Heart left ventricle (tissue), 16 donors: ENCODE measurements at places on chromosomes 3 and 15. TPM values are rescaled to one million over a fixed set of nuclear protein-coding genes. Genes with fewer than 3 reads are reported as not detected.

DNA sequence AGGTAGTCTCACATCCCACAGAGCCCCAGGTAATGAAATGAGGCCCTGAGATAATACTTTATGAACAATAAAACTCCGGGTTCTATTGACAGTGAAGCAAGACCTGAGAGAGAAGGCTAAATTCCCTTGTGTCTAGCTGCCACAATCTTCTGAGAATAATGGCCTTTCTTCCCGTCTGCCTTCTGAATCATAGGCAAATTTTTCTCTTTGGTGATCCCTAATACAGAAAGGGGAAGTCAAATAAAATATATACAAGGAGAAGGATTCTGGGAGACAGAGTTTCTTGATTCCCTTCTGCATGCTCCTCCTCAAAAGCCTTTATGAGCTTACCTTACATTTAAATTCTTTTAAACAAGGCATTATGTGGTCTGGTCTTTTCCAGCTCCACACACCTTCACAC, 29.9 kb upstream of the CCR2 start:
- no peak for DNase-seq

- no peak for DNase-seq
Observed at GRCh38 chr3:72997421-72997961, 880 bp downstream of the PPP4R2 start.

GRCh38 chr3:62839748-62840147, 35.5 kb downstream of the CADPS start:
- no peak for DNase-seq

DNA sequence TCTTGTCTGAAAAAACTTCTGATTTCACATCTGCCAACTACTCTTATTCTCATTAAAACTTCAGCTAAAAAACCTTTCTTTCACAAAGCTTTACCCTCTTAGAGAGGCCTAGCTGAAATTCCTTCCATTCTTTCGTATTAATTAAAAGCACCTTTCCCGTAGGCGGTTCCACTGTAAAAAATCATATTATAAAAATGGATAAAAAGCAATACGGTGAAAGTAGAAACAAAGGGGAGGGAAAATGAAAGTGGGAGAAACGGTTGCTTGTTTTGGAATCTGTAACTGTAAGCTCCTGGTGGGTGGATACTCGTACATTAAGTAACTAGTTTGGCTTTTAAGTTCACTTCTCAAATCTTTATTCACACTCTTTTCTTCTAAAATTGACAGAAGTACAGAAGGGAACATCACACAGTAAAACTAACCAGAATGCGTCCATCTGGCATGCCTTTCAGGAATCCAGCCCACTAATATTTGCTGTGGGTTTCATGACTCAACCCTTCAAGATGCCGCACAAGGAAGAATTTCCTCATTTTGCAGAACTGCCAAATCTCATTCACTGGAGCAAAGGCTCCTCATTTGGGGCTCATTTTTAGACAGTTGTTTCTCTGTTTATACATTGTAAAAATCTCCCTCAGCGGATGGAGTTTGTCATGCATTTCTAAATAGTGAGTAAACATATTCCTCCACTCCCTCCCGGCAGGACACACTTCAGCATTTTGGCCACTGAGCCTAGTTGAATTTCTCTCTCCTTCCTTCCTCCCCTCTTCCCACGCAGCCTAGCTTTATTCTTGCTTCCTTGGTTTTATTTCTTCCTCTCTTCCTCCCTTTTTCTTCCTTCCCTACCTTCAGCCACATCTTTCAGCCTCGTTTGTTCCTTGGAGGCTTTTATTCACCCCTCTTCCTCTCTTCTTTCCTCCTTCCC, 419.5 kb upstream of the NAALADL2 start:
- peak; percentile 20 for DNase-seq

GRCh38 chr3:58366699-58367098, 34.0 kb downstream of the PXK start:
- no peak for DNase-seq

DNA sequence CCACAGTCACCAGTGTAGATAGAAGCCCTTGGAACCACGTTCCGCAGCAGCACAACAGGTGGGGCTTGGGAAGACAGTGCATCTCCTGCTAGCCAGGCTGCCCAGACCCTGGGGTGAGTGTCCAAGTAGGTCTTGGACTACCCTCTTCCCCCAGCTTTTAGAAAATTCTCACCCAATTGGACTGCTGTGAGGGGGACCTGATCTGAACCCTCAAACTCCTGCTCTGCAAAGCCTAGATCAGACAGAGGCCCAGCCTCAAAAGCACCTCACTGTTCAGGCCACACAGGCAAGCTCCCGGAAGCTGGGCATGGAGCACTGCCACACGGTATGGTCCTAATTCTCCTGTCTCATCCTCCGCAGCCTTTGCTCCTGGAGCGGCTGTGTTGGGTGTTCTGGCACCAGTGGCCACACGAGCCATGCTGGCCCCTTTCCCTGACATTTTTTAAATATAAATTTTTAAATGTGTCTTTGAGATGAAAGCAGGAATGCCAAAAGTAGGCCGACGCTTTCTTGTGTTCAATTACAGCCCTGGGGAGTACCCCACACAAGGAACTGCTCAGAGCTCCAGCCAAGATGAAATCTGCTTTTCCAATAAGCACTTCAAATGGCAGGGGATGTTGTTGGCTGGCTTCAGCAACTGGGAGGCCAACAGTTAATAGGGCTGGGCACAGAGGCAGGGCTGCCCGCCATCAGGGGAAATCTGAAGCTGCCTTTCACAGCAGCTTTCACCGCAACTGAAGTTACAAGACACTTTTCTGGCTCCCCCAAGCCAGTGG, 40.9 kb downstream of the CPN2 start:
- DNase-seq, result no peak

DNA sequence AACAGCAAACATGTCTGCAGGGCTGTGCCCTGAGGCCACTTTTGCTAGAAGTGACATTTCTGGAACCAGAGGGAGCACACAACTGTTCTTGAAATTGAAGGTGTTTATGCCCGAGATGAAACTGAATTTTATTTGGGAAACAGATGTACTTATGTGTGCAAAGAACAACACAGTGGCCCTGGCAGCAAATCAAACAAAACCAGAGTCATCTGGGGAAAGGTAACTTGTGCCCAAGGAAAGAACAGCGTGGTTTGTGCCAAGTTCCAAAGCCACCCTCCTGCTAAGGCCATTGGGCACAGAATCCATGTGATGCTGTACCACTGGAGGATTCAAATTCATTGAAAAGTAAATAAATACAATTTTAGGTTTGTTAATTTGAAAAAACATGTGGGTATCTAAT, 31.2 kb upstream of the RARRES1 start:
- no peak for DNase-seq

- DNase-seq, result no peak
Observed at GRCh38 chr3:178156301-178156700, 379.9 kb upstream of the KCNMB2 start.

DNA sequence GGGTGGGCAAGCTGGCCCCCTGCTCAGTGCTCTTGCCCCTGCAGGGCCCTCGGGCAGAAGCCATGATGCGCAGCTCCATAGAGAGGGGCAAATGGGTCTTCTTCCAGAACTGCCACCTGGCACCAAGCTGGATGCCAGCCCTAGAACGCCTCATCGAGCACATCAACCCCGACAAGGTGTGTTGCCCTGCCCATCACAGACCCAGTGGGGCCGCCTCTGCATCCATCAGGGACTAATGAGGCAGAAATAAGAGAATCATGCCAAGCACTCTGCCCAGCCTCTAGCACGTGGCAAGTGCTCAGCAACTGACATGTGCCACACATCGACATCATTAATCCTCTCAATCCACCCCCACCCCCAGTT, 49.4 kb downstream of the SEMA3G start:
- no peak for DNase-seq

DNA sequence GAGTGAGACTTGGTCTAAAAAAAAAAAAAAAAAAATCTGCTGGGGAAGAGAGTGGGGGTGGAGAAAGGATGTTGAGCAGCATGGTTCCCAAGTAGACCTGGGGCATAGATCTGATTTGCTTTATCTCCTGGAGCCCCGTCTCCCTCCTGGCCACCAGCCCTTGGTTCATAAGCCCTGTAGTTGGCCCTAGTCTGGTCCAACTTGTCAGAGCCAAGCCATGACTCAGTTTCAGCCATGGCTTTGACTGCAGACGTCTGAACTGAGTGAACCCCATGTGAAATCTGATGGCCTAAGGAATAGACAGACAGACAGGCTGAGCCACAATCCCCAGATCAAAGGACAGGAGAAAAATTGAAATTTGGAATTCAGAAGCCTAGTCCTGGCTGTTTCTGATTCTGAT, 2.0 kb upstream of the CILP start:
- DNase-seq, result peak; percentile 61

DNA sequence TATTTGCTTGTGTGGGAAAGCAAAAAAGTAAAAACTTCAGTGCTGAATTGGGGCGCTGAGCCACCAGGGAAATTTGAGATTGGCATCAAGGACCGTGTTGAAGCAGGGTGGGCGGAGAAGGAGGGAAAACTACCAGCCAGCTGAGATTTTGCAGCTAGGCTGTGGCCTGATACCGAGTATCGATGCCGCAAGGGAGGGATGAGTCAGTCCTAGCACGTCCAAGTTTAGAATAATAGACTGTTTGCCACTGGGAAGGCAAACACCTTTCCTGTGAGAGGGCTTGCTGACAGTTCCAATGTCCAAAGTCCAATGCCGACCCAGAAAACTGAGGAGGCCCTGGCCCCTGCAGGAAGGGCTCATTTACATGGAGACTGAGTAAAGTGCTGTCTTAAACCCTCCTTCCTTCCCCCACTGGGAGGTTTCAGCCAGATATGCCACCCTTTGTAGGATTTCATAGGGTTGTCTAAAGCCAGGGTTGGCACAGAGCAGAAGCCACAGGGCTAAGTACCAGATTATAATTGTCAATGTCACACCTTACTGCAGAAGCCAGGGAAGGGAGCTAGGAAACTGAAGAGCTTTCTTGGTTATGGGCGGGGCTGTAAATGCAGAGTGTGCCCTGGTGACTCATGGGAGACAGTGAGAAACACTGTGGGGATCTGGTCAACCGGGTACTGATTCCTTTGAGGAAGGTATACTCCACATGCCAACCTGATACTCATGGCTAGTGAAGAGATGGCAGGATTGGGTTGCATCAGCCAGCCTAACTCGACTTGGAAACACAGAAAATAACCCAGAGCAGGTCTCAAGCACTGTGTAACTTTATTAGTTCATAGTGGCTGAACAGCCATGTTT, 28.4 kb upstream of the PIK3CB start:
- no peak for DNase-seq

DNA sequence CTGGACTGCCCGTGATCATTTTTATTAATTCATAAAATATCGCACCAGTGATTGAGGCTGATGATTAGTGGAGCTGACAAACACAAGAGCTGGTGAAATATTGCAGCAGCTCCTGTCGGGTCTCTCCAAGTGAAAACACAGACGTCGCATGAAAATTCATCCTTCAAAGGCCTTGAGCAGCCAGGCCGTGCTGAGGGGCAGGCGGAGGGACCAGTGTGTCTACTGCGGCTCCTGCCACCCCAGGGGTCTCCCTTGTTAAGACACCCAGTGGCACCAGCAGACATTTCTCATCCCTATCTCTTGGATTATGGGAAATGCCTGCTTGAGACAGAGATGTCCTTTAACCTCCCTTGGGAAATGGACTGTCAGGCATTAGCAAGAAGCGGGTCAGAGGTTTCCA, 289.4 kb upstream of the TLE3 start:
- DNase-seq, result no peak

GRCh38 chr3:46868287-46868686, 5.0 kb upstream of the MYL3 start:
- DNase-seq, result no peak

DNA sequence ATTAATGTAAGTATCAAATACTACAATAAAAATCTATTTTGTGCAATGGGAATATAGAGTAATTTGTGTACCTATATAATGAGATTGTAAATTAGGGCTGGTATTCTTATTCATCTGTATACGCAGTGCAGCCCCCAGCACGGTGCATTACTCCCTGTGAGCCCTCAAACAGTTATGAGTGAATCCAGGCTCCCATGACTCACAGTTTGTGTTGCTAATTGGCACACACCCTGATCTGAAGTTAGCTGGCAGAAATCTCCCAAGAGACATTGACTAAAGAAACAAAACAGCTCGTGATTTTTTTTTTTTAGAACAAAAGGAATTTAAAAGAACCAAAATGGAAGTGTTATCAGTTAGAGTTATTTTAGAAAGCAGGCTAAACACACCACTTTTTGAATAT, 15.7 kb downstream of the GK5 start:
- DNase-seq, result no peak

The MB21D2 gene
- total RNA-seq, result 3.1 TPM

The SQOR gene
- total RNA-seq, result 14.8 TPM

The NDUFAF3 gene
- 149 TPM for total RNA-seq
